ENCODE measurements at places on chromosomes 5 and 9.

GRCh38 chr9:94644543-94644942, 5.2 kb upstream of the FBP1 start:
- no peak for DNase-seq

DNA sequence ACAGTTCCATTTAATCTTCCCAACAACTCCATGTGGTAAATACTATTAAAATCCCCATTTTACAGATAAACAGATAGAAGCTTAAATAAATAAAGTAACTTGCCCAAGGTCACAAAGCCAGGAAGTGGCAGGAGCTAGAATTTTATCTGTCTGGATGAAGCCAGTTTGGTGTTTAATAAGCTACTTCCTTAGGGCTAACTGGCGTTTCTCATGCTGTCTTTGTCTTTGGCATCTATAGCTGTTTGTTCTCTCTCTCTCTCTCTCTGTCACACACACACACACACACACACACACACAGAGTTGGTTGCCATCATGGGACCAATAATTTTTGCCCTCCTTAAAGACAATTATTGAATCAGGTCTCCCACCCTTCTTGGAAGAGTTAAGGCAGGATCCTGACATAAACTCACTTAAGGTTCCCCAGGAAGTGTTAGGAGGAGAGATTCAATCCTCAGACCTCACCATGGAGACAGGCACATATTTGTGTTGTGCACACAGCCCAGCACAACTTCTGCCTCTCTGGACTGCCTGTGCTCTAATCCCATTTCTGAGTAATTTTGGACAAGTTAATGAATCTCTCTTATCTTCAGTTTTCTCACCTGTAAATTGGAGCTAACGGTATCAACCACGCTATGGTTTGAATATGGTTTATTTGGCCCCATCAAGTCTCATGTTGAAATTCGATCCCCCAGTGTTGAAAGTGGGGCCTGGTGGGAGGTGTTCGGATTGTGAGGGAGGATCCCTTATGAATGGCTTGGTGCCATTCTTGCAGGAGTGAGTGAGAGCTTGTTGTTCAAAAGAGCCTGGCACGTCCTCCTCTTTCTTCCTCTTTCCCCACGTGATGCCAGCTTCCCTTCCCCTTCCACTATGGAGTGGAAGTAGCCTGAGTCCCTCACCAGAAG, 8.3 kb upstream of the ADRA1B start:
- DNase-seq: no peak

DNA sequence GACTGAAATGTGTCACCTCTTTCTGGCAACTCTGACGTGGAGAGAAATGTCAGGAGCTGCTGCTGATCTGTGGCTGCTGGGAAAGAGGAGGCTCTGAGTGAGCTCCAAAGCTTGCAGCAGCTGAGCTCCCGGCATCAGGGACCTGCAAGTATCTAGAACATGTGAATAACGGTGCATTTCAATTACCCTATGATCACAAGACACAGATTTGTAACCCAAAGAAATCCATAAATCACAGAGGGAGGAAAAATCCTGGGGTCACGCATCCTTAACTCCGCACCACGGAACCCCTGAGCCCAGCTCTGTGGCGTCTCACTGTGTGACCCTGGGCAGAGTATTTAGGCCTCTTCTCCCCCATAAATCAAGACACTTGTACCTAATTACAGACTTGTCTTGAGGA, 139.8 kb downstream of the IRX2 start:
- DNase-seq: no peak

GRCh38 chr5:21817668-21818369, 1035.3 kb downstream of the CDH12 start:
- DNase-seq: no peak

GRCh38 chr9:1047591-1048230, 2.4 kb upstream of the DMRT2 start:
- no peak for DNase-seq

GRCh38 chr5:2184026-2184366, 301.3 kb upstream of the IRX4 start:
- no peak for DNase-seq

DNA sequence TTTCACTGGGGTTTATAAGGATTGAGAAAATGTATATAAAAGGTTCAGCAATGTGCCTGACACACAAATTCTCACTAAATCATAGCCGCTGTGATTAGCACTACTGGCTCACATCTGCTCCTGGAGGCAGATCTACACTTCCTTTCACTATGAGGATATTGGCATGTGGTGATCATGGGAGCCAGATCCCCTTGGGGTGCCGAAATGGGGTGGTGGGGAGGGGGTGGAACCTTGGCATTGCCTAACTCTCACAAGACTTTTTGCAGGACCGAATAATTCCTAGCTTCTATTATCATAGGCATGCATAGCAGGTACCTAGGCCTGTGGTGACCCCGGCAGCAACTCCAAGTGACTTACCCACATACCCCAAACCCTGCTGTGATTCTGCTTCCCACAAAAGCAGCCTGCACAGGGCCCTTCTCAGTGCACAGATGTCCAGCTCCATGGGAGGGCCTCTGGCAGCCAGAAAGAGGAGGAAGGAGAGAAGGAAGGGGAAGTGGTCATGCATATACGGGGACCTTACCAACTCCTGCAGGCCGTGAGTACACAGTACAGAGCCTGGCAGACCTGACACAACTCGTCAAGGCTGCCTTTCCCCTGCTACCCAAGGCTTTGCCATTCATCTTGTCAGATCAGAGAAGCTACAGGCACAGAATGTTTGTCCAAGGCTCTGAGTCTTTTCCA, 61.3 kb upstream of the IQGAP2 start:
- DNase-seq: no peak

DNA sequence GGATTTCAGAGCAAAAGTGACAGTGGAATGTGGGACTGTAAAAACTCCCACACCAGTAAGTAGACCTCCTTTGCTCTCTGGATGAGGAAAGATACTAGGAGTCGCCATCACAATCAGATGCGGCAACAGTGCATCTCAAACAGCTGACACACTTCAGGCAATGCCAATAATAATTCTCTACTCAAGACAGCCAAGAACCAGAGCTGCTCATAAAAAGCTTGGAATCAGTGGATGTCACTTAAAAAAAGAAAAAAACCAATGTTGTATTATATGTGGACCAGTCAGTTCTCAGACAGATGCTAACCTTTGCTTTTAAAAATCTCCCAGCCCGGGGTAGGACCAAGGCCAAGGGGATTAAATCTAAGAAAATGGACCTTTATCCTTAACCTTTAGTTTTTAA, 185.0 kb downstream of the GNA14 start:
- DNase-seq: no peak

- no peak for DNase-seq
These were observed 41.6 kb upstream of the PDE8B start for GRCh38 chr5:77168879-77169244.

GRCh38 chr5:109167586-109167985, 242.2 kb downstream of the PJA2 start:
- DNase-seq: no peak

DNA sequence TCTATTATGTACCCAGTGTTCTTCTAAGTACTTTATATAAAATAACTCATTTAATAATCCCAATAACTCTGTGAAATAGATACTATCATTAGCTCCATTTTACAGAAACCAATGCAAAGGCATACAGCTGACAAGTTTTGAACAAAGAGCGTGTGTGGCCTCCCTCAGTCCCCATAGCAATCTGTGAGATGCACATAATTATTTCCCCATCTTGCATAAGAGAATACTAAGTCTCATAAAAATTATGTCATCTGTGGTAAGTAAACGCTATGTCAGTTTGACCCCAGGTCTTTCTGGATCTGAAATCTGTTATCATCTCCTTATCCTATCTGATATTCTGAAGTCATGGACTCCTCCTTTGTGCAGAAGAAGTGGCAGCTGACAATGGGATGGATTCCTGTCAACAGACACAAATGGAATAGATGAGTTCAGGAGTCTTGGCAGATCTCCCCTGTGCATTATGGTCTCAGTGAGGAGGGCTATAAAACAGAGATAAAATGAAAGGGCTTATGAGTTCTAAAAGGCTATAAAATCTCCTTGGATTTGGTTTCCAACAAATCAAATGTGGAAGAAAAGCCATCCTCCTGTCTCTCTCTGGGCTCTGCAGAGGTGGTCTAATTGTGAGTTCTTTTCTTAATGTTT, 162.5 kb upstream of the TLE4 start:
- DNase-seq: no peak

DNA sequence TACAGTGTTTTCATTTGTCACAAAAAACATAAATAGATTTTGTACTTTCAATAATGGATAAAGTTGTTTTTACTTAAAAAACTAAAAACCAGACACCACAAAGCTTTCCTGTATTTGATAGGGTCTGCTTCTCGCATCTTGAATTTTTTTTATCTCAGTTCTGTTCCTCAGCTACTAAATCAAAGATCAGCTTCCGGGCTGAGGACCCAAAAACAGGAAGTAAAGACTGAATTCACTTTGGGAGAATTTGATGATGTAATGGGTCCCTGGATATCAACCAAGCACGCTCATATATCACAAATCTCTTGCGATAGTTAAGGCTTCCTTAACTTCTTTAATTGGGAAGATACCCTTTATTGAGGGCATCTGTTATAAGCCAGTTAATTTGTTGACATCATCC, 24.1 kb downstream of the ITK start:
- no peak for DNase-seq

DNA sequence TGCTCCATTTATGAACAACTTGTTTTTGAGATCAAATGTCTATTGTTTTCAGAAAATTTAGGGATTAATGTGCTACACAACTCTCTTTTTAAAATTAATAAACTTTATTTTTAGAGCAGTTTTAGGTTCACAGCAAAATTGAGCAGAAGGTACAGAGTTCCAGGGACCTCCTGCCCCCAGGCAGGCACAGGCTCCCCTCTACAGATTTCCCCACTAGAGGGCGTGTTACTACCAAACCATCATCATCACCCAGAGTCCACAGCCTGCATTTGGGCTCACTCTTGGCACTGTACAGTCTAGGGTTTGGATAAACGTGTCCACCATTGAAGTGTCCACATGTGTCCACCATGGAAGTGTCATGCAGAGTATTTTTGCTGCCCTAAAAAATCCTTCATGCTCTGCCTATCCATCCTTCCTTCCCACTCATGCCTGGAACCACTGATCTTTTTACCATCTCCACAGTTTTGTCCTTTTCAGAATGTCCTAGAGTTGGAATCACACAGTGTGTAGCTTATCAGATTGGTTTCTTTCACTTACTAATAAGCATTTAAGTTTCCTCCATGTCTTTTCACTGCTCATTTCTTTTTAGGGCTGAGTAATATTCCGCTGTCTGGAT, 61.7 kb downstream of the MRPL36 start:
- peak; percentile 16 for DNase-seq

DNA sequence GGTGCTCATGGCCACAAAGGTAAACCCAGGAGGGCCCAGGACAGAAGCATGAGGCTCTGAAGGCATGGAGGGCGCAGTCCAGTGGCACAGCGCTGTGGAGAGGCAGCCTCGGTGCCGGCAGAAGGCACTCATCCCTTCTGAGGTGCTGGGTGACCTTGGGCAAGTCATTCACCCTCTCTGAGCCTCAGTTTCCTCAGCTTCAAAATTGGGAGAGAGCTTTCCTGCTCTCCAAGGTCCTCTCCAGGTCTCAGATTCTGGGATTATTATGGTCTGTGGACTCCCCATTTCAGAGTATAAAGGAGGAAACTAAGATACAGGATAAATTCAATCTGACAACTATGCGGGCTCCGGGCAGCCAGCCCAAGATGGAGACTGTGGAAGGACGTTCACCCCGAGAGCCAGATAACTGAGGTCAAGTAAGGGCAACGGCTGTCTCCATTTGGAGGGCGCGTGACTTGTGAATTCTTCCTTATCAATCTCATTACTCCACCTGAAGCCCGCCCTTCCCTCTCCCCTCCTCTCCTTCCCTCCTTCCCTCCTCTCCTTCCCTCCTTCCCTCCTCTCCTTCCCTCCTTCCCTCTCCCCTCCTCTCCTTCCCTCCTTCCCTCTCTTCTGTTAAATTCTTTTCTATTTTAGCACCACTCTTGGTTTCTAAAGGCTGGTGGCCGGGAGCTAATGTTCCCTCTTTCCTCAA, 58.1 kb downstream of the LRSAM1 start:
- no peak for DNase-seq

GRCh38 chr9:14923701-14924100, 13.5 kb upstream of the FREM1 start:
- DNase-seq: no peak
